ENCODE measurements at places on chromosomes 2 and 18.

DNA sequence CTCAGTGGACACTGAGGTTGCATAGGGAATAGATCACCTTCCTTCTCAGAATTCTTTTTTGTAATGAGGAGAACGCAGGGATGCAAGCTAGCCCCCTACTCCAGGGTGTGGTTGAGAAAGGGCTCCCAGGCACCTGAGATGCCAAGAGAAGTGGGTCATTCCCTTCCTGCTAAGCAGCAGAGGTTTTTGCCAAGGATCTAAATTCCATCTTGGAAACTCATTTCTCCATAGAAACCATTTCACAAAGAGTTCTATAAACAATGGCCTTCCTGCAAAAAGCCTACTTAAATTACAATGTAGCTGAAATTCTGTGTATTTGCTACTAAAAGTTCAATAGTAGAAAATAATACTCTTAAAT is 3.7 kb upstream of the PPP3R1 start:
- DNase-seq = no peak

DNA sequence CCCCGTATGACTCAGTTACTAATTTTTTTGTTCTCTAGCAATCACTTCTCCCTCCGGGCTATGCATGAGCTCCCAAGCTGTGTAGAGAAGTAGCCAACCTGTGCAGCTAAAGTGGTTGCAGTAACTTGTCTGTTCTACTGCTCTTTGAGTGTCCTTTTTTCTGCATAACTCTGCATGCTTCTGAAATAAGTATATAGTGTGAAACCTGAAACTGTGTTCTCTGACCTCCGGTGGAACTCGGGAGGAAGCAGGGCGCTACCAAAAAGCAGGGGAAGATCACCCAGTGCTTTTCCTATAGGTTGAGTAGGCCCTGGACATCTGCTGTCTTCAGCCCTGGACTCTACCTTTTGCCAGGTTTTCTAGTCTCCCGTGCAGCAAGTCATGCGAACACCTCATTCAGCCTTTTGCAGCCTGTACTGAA is 47.8 kb downstream of the PHLPP1 start:
- DNase-seq = no peak

DNA sequence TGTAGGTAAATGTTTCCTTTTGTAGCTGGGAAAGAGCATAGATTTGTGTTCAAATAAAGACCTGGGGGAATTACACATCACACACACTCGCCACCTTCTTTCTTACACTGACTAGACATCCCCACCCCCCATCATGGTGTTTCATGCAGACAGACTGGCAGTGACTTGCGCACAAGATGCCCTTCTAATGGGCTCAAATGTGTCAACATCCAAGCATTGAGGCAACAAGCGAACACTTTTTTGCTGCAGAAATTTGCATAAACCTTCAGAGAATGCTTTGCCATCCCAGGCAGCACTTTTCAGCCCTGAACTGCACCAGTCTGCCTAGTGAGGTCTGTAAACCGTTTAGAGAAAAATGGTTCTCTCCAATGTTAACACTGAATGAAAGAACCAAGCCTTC is 4.5 kb downstream of the HOXD8 start:
- no peak for DNase-seq

DNA sequence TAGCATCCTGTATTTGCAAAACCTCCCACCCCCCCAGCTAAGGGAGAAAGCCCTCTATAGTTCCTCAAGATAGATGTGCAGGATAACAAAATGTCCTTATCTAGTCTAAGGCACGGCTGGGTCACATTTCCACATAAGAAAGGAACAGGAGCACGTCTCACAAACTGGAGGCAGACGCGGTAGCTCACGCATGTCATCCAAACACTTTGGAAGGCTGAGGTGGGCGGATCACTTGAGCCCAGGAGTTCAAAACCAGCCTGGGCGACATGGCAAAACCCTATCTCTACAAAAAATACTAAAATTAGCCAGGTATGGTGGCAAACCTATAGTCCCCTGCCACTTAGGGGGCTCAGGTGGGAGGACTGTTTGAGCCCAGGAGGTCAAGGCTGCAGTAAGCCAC is 9.3 kb downstream of the SF3B1 start:
- DNase-seq = no peak

DNA sequence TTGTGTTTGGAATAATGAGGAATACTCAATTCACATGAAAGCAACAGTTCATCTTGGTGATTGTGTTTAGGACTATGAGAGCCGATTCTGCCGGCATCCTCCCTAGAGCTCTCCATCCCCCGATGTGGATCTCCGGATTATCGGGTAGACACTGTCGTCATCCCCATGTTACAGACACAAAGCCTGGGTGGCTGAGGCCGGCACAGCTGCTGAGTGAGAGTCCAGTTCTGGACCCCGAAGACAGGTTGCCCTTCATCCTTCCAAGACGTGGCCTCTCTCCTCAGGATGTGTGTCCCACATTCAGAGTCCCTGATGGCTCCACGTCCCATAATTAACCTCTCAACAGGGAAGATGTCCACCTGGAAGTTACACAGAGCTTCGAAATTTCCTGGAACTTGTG is 129.3 kb downstream of the HDAC4 start:
- DNase-seq = no peak

GRCh38 chr2:45283764-45284620 is 274.7 kb upstream of the SIX2 start:
- no peak for DNase-seq

All from stimulated activated CD8-positive, alpha-beta memory T cell treated with anti-CD3 and anti-CD28 coated beads, Interleukin-2, amount 100 ng/mL, for 1 hour (primary cell).